ENCODE measurements at places on chromosomes 6 and 20.

DNA sequence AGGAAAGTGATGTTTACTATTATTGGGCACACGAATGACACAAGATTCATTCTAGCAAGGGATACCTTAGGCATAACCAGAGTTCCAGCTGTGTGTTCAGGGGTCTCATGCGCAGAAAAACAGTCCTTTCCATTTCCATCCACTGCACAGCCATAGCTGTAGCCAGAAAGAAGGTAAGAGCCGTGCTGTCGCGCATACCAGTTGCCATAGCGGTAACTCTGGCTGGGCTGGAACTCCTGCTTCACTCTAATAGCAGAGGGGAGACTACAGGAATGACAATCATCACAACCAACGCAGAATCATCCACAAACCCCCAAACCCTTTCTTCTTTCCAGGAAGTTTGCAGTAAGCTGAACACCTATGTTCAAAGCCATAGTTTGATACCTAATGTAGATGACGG lies 7.5 kb downstream of the C6orf52 start:
- DNase-seq = no peak

- DNase-seq = no peak
Observed at GRCh38 chr20:49810491-49811190, 2.0 kb upstream of the SLC9A8 start.

DNA sequence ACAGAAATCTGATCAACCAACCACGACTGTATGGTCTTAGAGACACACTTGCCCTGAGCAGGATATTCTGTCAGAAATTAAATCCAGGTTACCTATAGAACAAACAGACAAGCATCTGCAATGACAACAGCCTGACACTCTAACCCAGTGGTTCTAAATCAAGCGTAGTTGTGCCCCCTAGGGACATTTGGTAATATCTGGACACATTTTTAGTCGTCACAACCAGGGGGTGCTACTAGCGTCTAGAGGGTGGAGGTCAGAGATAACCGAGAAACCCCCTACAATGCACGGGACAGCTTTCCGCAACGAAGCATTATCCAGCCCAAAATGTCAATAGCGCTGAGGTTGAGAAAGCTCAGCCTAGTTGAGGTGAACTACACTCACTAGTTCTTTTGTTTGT lies 32.3 kb downstream of the ID4 start:
- no peak for DNase-seq

GRCh38 chr20:9367328-9367727 lies 147.1 kb upstream of the LAMP5 start:
- DNase-seq = no peak

GRCh38 chr6:116433206-116433712 lies 27.9 kb upstream of the CALHM6 start:
- DNase-seq = no peak

DNA sequence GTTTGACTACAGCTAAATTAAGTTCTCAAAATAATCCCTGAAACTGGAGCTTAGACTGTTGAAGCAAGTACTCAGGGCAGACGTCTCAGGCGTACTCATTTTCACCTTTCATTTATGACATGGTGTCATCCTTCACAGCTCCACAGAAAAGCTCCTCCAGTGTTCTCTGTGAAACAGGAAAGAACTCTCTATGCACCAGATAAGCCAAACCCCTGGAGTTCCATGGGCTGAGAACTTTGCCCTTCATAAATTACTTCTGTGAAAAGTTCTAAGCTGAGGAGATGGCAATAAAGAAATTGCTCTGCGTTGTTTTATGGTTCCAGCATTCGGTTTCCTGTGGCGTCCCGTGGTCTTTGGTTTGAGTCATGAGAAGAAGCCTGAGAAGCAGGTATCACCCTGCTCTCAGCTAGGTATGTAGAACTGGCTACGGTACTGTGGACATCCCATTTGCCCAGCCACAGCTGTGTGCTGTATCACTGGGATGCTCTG lies 20.2 kb upstream of the RREB1 start:
- DNase-seq = no peak

GRCh38 chr6:84466511-84466910 lies 239.1 kb upstream of the CEP162 start:
- DNase-seq = no peak

DNA sequence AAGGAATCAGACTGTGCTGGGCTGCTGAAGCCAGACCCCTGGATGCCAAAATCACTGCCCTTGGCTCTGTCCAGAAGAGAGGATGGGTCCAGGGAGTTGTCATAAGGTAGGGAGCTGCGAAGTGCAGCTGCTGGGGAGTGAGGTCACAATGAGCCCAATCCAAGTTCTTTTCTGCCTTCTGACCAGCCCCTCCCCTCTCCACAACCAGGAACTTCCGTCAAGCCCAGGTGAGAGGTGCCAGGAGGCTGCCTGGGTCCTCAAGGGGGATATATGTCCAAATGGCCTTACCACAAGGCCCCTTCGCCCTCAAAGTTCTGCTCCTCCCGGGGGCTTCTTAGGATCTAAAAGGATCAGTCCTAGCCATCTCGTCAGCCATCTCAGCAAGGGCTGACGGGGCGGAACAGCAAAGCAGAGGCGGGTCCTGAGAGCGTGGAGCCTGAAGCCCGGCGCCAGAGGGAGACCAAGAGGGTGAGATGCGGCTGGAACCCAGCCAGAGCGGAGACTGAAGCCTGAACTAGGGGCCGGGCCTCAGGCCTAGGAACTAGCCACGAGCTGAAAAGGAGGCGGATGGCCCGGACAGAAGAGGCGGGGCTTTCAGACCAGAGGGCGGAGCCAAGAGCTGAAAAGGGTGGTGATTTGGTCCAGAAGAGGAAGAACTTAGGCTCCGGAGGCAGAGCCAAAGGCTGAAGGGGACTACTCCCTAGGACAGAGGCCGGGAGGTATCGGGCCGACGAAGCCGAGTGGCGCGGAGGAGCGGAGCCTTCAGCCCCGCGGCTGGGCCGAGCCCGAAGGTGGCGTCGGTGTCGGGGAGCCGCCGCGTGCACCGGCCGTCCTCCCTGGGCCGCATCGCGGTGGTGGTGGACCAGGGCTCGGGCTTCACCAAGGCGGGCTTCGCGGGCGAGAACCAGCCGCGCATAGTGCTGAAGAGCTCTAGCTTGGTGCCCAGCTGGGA lies at the start of gene ACTL10:
Gene ACTL10 (plus strand): TSS at position 651 of the 952 bp plus-strand sequence. CDS start 555 bp downstream, outside the sequence.
- DNase-seq = no peak

GRCh38 chr6:107730106-107730505 lies 94.0 kb downstream of the SCML4 start:
- DNase-seq = no peak

DNA sequence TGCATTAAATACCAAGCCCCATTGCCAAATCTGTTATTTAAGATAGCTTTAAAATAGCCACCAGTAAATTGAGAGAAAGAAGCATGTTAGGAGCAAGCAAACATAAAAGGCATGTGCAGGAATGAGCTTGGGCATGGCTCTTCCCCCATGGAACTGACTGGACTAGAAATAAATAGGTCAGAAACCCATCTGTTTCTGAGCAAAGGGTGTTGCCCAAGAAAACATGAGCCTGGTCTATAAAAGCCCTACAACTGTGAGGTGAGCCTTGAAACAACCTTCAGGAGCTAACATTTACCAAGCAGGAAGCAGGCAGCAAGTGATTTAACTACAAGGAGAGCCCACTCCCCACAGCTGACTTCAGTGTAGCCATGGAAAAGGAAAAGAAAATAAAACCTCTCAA lies 126.3 kb downstream of the C6orf118 start:
- no peak for DNase-seq

- DNase-seq = no peak
Observed at GRCh38 chr6:100185615-100186014, 191.6 kb upstream of the MCHR2 start.

- DNase-seq = no peak
Observed at GRCh38 chr6:67393356-67393755, 1241.7 kb upstream of the ADGRB3 start.

- no peak for DNase-seq
Observed at GRCh38 chr20:34703424-34704176, 544 bp upstream of the TP53INP2 start.

- DNase-seq = no peak
Observed at GRCh38 chr20:39899881-39900280, 789.2 kb downstream of the MAFB start.

DNA sequence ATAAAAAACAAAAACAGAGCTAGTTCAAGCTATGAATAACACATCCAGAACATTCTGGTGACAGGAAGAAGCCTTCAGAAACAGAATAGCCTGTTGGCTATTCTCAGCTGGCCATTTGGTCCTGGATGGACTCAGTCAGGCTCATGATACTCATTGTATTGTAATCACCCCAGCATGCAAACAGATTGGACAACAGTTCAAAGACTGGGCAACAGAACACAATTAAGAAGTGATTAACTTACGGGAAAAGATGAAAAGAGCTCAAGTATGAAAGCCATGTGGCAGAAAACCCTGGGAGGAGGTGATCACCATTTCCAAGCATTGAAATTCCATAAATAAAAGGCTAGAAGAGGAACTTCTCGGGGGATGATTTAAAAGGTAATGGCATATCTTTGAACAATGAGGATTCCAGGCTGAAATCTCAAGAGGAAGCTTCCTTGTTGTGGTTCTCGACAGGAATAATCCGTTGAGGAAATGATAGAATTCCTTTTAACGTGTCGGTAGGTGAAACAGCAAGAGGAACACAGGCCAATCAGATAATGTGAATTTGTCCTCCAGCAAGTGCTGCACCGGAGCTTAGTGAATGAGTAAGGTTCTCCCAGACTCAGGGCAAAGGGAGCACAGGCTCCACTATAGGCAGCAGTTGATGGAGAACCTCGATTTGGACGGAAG lies 172.4 kb downstream of the BCAS1 start:
- no peak for DNase-seq

- DNase-seq = no peak
Observed at GRCh38 chr20:32777177-32777956, 15.2 kb downstream of the DNMT3B start.

All from NCI-H1092 (cell line).